RWPE2 (cell line): ENCODE measurements at places on chromosomes 2 and 18.

GRCh38 chr18:37396971-37397720, 168.5 kb downstream of the CELF4 start:
- DNase-seq: no peak

DNA sequence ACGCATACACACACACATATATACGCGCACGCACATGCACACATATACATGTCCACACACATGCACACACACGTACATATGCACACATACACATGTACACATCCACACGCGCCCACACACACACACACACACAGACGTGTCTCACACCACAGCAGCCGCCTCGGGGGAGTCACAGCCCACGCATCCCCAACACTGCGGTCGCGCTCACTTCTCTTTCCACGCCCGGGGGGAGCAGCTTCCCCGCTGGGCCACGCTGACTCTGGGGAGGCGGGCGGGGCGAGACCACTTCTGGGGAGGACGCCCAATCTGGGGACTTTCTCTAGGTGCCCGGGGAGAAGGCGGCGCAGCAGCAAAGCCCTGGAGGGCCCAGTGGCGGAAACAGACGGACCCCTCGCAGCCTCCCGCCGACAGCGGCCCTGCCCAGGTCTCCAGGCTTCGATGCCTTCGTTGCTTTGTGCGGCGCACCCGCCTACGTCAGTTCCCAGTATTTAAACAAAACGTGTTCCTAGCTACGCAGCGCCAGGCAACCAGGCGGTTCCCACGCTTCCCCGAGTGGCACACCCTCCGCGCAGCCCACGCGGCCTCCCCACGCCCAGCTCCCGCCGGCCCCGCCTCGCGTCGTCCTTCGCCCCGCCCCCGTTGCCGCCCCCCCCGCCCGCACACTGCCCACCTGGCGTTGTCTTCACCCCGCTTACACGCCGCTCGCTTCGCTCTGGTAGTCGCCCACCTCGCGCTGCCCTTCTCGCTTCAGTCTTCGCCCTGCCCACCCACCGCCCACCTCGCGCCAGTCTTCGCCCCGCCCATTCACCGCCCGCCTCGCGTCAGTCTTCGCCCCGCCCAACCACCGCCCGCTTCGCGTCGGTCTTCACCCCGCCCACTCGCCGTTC, 810 bp upstream of the RBFA start:
- DNase-seq: no peak

- no peak for DNase-seq
Observed at GRCh38 chr18:12455496-12455895, 47.8 kb downstream of the PRELID3A start.

DNA sequence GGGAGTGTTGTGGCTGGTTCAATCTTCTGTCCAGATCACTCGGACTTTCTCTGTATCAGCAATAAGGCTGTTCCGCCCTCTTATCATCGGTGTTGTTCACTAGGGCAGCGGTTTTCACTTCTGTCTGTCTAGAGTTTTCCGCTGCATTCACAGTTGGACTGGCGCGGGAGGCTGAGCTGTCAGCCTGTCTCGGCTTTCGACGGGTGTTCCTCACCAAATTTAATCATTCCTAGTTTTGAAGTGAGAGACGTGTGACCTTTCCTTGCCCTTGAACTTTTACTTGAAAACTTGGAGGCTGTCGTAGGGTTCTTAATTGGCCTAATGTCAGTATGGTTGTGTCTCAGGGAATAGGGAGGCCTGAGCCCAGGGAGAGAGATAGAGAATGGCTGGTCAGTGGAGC, 108.3 kb downstream of the NFATC1 start:
- peak; percentile 21 for DNase-seq

DNA sequence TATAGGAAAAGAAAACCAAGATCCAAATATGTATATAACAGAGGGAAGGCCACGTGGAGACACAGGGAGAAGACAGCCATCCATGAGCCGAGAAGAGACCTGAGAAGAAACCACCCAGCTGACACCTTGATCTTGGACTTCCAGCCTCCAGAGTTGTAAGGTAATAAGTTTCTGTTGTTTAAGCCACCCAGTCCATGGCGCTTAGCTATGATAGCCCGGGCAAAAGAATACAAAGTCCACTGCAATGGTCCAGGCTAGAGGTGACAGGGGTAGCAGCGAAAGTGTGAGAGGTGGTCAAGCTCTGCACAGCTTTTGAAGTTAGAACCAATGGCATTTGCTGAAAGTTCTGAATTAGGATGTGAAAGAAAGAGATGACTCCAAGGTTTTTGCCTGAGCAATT, 2.8 kb downstream of the MYOM1 start:
- DNase-seq: no peak

- peak; percentile 81 for DNase-seq
Observed at GRCh38 chr2:9638532-9638931, 7.7 kb upstream of the YWHAQ start.
